Muscle of leg (tissue), 16 donors: ENCODE measurements at places on chromosomes 6 and 20. TPM values are rescaled to one million over a fixed set of nuclear protein-coding genes. Genes with fewer than 3 reads are reported as not detected.

DNA sequence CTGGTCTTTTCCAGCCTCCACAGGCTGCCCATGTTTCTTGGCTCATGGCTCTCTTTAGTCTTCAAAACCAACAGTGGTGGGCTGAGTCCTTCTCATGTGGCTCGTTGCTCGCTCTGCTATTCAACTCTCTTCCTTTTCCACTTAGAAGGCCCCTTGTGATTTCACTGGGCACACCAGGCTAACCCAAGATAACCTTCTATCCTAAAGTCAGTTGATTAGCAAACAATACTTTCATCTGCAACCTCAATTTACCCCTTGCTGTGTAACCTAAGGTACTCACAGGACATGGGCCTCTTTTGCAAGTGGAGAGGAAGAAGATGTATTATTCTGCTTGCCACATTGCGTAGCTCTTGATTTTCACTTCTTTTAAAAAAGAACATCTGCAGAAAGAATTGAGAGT is 79.6 kb downstream of the UTRN start:
- peaks cover 5% of the 10 kb centered on the region for H3K4me1 ChIP-seq
- no peak overlapping the region for H3K4me3 ChIP-seq
- DNase-seq = no peak
- H3K27ac ChIP-seq = no peak overlapping the region
- no peaks in the 10 kb centered on the region for H3K27me3 ChIP-seq

GRCh38 chr6:53293691-53294090 is 55.1 kb downstream of the ELOVL5 start:
- no peaks in the 10 kb centered on the region for H3K4me1 ChIP-seq
- H3K4me3 ChIP-seq = no peak overlapping the region
- H3K27me3 ChIP-seq = no peaks in the 10 kb centered on the region

DNA sequence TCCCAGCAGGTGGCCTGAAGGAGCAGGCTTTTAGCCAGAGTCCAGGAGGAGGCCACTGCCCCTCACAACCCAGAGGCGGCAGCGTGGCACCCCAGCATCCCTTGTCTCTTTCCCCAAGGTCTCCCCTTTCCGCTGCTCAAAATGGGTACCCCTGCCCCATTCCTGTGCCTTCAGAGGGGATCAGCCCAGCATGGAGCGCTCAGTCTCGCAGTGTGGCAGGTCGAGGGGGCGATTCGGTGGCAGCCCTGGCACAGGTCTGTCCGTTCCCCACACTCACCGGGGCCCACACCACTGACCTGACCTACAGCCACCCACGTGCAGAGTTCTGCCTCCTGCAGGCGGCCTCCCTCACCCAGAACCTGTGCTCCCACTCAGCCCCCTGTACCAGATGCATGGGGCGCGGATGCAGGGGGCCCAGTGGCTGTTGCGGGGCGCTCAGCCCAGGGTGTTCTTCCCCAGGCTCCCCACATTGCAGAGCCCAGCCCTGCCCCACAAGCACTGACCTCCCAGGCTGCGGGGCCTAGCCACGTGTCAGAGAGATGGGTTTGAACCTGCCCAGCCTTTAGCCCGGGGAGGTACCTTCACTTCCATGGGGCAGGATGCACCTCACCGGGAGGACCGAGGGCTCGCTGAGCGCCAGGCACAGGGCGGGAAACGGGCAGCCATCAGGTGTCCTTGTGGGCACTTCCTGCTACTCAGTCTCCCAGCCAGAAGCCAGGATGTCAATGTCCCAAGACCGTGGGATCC is 41.8 kb downstream of the DSTN start:
- no peak overlapping the region for H3K4me3 ChIP-seq
- peaks cover 52% of the 10 kb centered on the region for H3K36me3 ChIP-seq
- no peak for DNase-seq
- H3K27ac ChIP-seq = peak overlapping the region; percentile 13

The CDS2 gene
- 17.9 TPM for total RNA-seq
